ENCODE measurements at places on chromosomes 12 and 14.

- peak; percentile 75 for DNase-seq
These were observed 24.7 kb upstream of the CSRNP2 start for GRCh38 chr12:51108136-51108535.

DNA sequence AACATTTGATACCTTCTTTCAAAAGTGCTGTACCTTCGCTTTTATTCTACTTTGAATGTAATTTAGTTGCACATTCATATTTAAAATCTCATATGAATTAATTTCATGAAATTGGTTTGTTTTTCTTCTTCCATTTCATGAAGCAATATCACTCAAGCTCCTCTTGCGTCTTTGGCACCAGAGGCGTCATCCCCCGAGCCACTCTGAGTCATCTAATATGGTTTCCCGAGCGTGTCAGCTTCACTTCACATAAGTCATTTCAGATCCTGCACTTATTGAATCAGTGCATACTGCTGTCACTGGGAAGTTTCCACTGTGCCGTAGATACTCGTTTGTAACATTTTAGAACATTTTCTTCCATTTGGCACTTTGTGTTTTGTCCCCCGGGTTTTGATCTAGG is 105.6 kb downstream of the SLC25A47 start:
- peak; percentile 71 for DNase-seq

GRCh38 chr14:59208954-59209353 is 20.5 kb downstream of the DAAM1 start:
- DNase-seq: no peak

DNA sequence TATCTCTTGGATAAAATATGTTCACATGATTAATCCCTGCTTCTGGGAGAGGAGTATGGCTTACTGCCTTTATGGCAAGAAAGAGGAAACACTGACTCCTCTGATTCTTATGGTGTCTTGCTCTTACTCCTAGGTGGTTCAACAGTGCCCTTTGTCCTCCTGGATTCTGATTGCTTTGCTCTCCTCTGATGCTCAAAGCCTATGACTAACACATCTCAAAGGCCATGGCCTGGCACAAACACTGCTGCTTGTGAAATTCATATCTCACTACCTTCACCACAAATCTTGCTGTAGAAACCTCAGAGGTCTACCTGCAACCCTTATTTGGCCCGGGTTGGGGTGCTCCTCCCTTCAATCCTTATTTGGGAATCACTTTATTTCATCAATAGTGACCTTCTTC is 217.2 kb downstream of the C12orf50 start:
- DNase-seq: no peak

GRCh38 chr14:50874757-50875156 is 2.9 kb downstream of the ABHD12B start:
- peak; percentile 58 for DNase-seq

- DNase-seq: no peak
These were observed 166.2 kb downstream of the PAX9 start for GRCh38 chr14:36827861-36828260.

DNA sequence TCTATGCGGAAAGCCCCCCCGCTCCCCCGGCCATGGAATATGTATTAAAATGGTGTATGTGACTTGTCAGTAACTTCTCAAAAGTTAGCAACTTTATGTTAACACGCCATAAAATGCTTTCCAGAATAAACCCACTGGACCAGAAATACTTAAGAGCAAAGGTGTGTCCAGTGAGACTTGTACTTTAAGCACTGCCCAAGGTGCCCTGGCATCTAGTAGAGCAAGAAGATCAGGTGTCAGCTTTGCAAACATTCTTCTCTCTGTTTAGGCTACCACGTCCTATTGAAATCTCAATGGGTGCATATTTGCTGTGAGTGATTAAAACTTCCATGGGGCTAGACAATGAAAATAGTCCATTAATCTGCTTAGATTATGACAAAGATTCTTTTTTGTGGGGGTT is 201.2 kb downstream of the ESR2 start:
- DNase-seq: no peak

GRCh38 chr12:5487948-5488625 is 56.2 kb downstream of the NTF3 start:
- no peak for DNase-seq

DNA sequence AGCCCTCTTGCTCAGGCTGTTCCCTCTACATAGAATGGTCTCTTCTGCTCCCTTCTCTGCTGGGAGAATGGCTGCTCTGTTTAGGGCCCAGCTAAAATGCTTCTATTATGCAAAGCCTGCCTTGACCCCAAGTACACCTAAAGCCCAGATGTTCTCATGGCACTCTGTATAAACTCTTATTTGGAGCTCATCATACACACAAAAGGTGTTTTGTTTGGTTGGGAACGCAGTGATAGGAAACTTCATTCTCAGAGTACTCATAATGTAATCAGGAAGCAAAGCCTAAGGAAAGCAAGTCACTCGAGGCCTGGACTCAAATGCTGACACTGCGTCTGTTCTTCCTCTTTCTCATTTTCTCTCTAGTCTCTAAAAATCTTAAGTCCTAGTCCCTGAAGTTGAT is 38.2 kb upstream of the SYCP3 start:
- DNase-seq: peak; percentile 42

- DNase-seq: peak; percentile 94
These were observed at the start of the genes ACAD10 and BRAP for GRCh38 chr12:111685811-111686573. TSS of gene ACAD10 (plus strand) at chr12:111686053. CDS start at chr12:111692710, 6,657 bp downstream. TSS of gene BRAP (minus strand) at chr12:111685956. CDS start at chr12:111685792, 164 bp downstream.

GRCh38 chr12:29306682-29307081 is 74.3 kb downstream of the ERGIC2 start:
- DNase-seq: no peak

DNA sequence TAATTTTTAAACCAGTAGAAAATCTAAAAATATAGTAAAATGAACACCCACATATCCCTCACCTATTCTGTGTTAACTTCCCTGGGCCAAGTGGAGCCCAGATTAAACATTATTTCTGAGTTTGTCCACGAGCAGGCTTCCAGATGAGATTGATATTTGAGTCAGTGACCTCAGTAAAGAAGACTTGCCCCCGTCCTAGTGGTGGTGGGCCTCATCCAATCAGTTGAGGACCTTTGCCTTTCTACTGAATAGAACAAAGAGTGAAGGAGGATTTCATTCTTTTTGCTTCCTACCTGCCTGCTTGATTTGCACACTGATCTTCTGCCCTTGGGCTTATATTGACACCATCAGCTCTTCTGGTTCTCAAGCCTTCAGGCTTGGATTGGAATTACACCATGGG is 174.7 kb upstream of the PLEKHG7 start:
- no peak for DNase-seq

DNA sequence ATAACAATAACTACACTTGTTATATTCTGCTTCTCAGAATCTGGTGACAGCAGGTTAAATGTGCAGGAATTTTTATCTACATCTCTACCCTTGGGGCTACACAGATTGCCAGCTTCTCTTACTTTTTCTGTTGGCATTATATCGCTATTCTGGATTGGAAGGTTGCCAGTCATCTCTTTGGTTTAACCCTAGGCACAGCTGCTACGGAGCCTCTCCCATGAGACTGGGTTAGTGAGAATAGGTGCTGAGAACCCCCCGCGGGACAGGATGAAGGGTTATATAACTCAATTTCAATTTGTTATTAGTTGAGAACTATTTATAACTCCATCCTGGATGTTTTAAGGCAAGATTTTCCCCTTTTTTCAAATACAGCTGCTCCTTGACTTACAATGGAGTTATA is 73.1 kb downstream of the ACADS start:
- DNase-seq: no peak

DNA sequence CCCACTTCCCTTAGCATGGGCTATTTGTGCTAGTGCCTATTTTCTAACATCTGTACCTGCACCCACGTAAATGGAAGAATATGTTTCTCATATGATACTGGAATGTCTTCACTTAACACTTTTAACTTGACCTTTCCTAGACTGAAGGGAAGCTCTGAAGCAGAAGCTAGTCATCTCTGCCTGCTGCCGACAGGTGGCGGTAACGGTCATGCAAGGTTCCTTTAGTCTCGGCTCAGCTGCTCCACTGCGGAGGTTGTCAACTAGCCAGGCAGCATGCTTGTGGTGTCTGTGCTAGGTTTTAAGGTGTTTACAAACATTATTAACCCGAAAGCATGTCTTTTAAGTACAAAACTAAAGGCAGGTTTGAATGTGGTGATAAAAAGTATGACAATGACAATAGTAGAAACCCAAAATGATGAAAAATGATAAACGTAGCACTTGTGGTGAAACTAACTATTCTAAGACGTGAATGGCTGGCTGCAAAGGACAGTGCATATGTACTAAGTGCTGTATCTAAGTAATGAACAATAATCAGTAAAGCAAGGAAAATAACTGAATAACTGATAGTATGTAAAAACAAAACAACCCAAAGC is 117.2 kb downstream of the GRIN2B start:
- peak; percentile 54 for DNase-seq

DNA sequence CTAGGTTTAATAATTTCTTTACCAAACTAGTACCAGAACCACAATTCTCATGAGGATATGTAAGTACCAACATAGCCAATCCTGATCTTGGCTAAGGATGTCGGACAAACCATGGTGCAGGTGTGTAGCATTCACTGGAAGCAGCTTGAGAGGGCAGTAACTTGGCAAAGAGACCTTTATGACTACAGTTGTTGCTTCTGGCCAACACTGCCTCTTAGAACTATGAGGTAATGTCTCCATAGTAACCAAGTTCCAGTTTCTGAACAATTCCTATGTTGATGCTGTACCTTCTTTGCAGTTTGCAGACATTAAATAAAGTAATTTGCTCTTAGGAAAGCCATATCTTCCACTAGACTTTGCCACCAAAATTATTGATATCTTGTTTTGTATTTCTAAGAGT is at the start of gene LMNTD1:
Gene LMNTD1 (minus strand): TSS at position 186 of the 400 bp plus-strand sequence. CDS start 324 bp downstream, outside the sequence.
- peak; percentile 32 for DNase-seq

- DNase-seq: no peak
These were observed 129.3 kb upstream of the HIF1A start for GRCh38 chr14:61565836-61566536.

- DNase-seq: no peak
These were observed 4.6 kb upstream of the CACNB3 start for GRCh38 chr12:48813465-48814261.

GRCh38 chr12:52604859-52605258 is 3.6 kb upstream of the KRT72 start:
- no peak for DNase-seq

GRCh38 chr12:10672231-10672868 is 1.5 kb downstream of the STYK1 start:
- DNase-seq: peak; percentile 23

DNA sequence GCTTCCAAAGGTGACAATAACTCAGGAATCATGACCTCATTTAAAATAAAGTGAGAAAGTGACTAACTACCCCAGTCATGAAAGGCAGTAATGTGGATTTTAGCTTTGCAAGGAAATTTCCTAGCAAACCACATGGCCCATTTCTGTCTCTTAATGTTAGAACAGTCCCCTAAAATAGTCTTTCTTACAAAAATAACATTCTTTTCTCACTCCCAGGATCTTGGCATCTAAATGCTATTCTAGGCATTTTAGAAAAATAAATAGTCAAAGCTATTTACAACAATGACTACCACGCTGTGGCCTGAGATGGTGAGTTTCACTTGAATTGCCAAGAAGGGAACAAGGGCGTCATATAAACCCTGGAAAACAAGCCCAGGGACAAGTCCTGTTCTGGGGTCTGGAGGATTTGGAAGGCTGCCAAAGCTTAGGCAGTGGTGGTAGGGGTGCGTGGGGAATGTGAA is 101.2 kb upstream of the CCDC175 start:
- DNase-seq: no peak

GRCh38 chr12:64229240-64229639 is 7.1 kb upstream of the KICS2 start:
- no peak for DNase-seq

DNA sequence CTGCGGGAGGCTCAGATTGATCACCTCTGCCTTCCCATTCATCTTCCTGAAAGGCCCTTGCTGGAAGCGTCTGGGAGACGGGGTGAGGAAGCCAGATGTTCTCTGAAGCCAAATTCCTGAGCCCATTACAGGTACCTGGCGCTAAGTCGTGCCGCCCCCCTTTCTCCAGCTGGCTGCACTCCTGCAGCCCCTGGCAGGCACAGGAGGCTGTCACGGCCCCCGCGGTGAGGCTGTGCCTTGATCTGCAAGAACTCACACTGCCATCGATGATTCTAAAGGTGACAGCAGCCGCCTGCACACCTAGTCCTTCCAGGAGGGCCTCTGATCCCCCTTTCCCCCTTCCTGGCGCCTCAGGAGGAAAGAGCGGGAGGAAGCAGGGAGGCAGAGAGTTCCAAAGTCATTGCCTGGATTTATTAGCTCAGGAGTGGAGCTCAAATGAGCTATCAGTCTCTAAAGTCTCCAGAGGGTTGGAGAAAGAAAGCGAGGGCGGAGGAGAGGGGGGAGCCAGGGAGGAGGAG is 106.9 kb downstream of the RFLNA start:
- DNase-seq: no peak

DNA sequence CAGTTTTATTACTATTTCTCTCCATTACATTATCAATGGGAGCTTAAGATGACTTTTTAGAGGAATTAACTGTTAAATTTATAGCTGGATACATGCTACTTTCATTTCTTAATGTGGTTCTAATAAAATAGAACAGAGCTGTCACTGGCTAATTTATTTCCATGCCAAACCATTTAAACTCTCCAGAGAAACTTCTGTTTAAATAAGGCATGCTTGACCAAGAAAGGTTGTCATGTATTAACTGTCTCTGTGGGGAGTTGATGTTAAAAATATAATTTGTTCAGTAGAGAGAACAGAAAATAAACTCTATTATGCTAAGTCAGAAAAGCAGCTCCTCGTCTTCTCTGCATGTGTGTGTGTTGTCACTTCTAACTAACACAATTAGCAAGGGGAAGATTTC is 447.4 kb downstream of the SLC16A7 start:
- DNase-seq: no peak

- peak; percentile 4 for DNase-seq
These were observed 273.1 kb downstream of the ZFP36L1 start for GRCh38 chr14:68519671-68520187.

GRCh38 chr12:117890137-117890536 is 78.7 kb downstream of the KSR2 start:
- no peak for DNase-seq

GRCh38 chr12:15910468-15910863 is 666 bp upstream of the DERA start:
- no peak for DNase-seq

- peak; percentile 99 for DNase-seq
These were observed 107.5 kb downstream of the PHLDA1 start for GRCh38 chr12:75923964-75924666.

- no peak for DNase-seq
These were observed at the start of gene TC2N for GRCh38 chr14:91867316-91867988. TSS of gene TC2N (minus strand) at chr14:91867536. CDS start at chr14:91813769, 53,767 bp downstream.

DNA sequence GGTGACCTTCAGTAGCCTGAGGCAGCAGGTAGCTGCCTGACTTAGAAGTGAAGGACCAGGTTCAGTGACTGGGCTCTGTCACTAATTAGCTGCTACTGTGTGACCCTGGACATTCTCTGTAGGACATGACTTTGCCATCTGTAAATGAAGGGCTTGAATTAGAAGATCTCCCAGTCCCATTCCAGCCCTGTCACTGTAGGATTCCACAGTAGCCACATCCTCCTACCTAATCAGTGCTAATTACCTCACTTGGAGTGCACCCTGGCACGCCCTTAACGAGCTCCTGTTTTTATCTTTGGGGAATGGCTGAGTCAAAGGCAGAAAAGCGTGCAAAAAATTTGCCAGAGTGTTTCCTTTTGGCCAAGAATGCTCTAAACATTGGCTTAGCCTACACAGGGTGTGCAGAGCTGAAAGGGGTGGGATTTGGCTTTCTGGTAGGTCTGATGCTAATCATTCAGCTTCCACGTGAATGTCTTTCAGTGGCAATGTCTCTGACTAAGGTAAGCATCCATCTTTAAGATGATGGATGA is 6.8 kb downstream of the NTF3 start:
- no peak for DNase-seq

- no peak for DNase-seq
These were observed 80.0 kb downstream of the AACS start for GRCh38 chr12:125145196-125145595.

- no peak for DNase-seq
These were observed 257.9 kb downstream of the MSRB3 start for GRCh38 chr12:65536351-65536750.

- no peak for DNase-seq
These were observed 906.0 kb downstream of the VRK1 start for GRCh38 chr14:97703006-97703760.

Measured in MV-4-11 (cell line).